ENCODE measurements at places on chromosomes 5 and 9.

DNA sequence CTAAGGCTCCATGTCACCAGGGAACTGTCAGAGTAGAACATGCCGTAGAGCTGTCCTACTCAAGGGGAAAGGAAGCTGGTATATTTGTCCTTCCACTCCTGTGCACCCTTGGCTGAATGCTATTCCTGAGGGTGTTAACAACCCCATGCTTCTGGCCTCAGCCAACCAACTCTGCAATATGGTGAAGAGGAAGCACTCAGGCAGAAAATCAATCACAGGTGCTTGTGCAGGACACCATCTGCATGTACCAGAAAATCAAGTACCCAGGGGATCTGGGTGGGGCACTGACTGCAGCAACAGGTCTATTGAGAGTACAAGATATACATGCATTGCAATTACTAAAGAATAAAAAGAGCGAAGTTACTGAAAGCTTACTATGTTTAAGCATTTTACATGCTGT, 51.4 kb upstream of the NEK6 start:
- DNase-seq: no peak

- no peak for DNase-seq
Measured at GRCh38 chr5:90921418-90921973, 362.9 kb downstream of the ADGRV1 start.

DNA sequence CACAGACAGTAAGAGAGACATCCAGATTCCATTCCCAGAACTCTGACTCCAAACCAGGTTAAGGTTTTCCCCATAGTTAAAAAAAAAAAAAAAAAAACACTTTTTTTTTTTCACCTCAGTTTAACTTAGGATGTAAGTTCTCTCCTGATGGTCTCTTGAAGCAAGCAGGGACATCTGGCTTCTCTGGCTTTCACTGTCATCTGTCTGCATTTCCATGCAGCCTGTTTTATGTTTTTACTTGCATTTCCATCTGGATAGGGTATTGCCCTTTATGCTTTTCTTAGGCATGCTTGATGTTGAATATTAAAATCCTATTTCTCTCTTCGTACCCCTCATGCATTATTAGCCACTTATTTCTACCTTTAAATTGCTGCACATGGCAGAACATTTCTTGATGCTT, 135.3 kb upstream of the WWC1 start:
- no peak for DNase-seq

- no peak for DNase-seq
Measured at GRCh38 chr5:156892864-156893263, 42.8 kb downstream of the PPP1R2B start.

- DNase-seq: no peak
Measured at GRCh38 chr9:69873401-69873950, 52.9 kb downstream of the CFAP95 start.

DNA sequence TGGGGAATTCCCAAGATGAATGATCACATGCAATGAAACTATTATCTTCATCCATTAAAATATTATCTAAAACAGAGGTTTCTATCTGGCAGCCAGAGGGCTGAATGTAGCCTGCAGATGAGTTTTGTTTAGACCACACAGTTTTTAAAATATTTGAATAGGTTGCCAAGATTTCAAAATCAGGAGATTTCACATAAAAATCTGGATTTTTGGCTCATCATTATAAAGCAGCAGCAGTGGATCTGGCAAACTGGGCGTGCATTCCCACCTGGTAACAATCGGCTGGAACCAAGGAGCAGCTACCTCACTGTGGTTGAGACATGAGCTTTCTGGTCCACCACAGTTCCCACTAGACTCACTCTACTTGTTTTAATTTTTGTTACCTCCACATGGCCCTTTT, 155.1 kb downstream of the BNC2 start:
- no peak for DNase-seq
